ENCODE measurements at places on chromosomes 12 and 14.

- no peak overlapping the region for H3K27ac ChIP-seq
- H3K36me3 ChIP-seq: peaks cover 43% of the 10 kb centered on the region
- H3K27me3 ChIP-seq: no peaks in the 10 kb centered on the region
- H3K4me1 ChIP-seq: no peaks in the 10 kb centered on the region
- DNase-seq: peak; percentile 27
- H3K4me3 ChIP-seq: no peak overlapping the region
These were observed 67.2 kb downstream of the RIC8B start for GRCh38 chr12:106841510-106842302.

GRCh38 chr12:13318231-13319015 is 121.9 kb downstream of the EMP1 start:
- no peaks in the 10 kb centered on the region for H3K36me3 ChIP-seq
- no peak for DNase-seq
- no peak overlapping the region for H3K4me3 ChIP-seq
- H3K27me3 ChIP-seq: no peaks in the 10 kb centered on the region
- H3K4me1 ChIP-seq: no peaks in the 10 kb centered on the region
- H3K27ac ChIP-seq: no peak overlapping the region

GRCh38 chr12:49880756-49881414 is 22.8 kb downstream of the FAIM2 start:
- H3K27me3 ChIP-seq: no peaks in the 10 kb centered on the region
- H3K27ac ChIP-seq: no peak overlapping the region
- no peaks in the 10 kb centered on the region for H3K4me1 ChIP-seq
- no peaks in the 10 kb centered on the region for H3K36me3 ChIP-seq

DNA sequence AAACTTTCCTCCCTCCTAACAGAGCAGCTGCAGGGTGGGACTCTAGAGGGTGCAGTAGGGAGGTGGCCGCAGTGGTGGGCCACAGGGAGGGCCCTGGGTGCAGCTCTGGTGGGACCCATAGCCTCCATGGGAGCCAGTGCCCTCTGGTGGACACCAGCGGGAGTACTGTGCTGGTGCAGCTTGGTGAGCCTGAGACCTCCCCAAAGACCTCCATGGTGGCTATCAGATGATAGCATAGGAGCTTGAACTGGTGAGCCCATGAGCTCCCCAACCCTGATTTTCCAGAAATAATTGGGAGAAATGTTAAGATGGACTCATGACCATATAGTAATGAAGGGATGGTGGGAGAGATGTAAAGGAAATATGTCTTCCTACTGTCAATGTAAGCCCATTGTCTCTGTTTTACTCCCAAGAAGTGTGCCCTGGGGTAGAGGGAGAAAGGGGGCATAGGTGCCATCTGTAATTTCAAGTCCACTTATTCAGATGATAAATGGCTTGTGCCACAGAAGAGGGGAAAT is 98.7 kb downstream of the GAS2L3 start:
- H3K36me3 ChIP-seq: no peaks in the 10 kb centered on the region
- no peaks in the 10 kb centered on the region for H3K27me3 ChIP-seq
- no peak overlapping the region for H3K27ac ChIP-seq
- peak; percentile 47 for DNase-seq
- no peak overlapping the region for H3K4me3 ChIP-seq
- no peaks in the 10 kb centered on the region for H3K4me1 ChIP-seq

GRCh38 chr14:54548491-54548890 is 18.4 kb upstream of the SAMD4A start:
- H3K27ac ChIP-seq: no peak overlapping the region
- no peak overlapping the region for H3K4me3 ChIP-seq
- H3K27me3 ChIP-seq: no peaks in the 10 kb centered on the region
- H3K36me3 ChIP-seq: no peaks in the 10 kb centered on the region
- no peak for DNase-seq
- H3K4me1 ChIP-seq: no peaks in the 10 kb centered on the region

DNA sequence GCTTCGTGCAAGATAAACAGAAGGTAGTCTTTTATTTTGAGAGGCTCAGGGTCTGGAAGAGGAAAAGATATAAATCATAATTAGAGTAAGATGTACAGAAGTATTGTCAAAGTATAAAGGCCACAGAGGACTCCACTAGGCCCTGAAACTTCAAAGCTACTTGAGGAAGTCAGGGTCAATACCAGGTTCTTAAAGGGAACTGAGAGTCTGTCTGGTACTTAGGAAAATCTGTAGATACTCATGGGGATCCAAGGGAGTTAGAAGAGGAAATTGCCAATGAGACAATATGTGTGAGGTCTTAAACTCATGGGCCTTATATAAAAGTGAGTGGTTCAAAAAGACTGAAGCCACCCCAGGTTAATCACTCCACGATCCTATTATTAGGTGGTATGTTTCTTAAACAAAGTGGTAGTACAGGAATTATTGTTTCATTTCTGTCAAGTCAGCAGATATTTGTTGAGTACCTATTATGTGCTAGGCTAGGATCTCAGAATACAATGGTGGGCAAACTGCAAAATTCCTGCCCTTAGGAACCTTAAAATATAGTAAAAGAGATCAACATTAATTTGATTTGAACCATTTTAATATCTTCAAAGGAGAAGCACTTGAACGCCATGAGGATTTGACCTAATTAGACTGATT is 314.6 kb downstream of the ADAMTS20 start:
- H3K27me3 ChIP-seq: no peaks in the 10 kb centered on the region
- no peak overlapping the region for H3K27ac ChIP-seq
- DNase-seq: no peak
- H3K36me3 ChIP-seq: no peaks in the 10 kb centered on the region
- H3K4me1 ChIP-seq: no peaks in the 10 kb centered on the region

DNA sequence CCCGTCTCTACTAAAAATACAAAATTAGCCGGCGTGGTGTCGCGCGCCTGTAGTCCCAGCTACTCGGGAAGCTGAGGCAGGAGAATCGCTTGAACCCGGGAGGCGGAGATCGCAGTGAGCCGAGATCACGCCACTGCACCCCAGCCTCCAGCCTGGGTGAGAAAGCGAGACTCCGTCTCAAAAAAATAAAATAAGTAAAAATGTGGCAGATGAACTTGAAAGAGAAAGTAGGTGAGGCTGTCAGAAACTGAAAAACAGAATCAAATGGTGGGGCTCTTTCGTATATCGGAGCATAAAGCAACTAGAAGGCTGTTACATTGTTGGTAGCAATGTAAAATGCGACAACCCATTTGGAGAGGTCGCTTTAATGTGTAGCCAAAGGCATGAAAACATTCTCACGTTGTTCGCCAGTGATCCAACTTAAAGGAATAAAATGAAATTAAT is 767 bp upstream of the CCNT1 start:
- peaks cover 38% of the 10 kb centered on the region for H3K4me1 ChIP-seq
- no peaks in the 10 kb centered on the region for H3K27me3 ChIP-seq
- H3K27ac ChIP-seq: peak overlapping the region; percentile 76
- peak overlapping the region; percentile 40 for H3K4me3 ChIP-seq
- no peak for DNase-seq
- H3K36me3 ChIP-seq: peaks cover 34% of the 10 kb centered on the region

GRCh38 chr12:127667131-127667685 is 599.8 kb upstream of the TMEM132C start:
- H3K27me3 ChIP-seq: no peaks in the 10 kb centered on the region
- H3K27ac ChIP-seq: no peak overlapping the region
- H3K4me3 ChIP-seq: no peak overlapping the region

DNA sequence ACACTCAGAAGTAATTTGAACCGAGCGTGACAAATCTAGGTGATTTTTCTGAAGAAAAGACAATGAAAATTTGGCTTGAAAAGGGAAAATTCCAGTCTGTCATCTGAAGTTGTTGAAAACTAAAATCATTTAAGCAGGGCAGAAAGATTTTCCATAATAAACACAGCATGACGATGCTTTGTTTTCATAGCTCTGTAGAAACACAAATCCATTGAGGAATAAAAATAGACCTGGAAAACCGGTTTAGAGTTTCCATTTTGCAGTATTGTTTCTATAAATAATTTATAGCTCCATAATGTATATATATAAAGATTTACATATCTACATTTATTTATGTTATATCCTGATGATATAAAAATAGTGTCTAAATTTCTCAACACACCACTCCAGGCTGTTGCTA is 1918.5 kb upstream of the FLRT2 start:
- H3K36me3 ChIP-seq: no peaks in the 10 kb centered on the region
- no peak for DNase-seq
- no peaks in the 10 kb centered on the region for H3K27me3 ChIP-seq
- no peak overlapping the region for H3K4me3 ChIP-seq

DNA sequence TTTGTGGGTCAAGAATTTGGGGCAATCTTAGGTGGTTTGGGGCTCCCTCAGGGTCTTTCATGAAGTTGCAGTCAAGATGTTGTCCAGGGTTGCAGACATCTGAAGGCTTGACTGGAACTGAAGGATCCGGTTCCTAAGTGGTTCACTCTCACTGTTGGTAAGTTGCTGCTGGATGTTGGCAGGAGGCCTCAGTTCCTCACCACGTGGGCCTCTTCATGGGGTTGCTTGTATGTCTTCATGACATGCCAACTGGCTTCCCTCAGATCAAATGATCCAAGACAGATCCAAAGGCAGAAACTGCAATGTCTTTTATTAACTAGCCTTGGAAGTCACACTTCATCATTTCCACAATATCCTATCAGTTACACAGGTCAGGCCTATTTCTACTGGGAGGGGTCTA is 49.2 kb downstream of the ARF6 start:
- no peak overlapping the region for H3K27ac ChIP-seq
- no peak for DNase-seq
- H3K36me3 ChIP-seq: no peaks in the 10 kb centered on the region
- no peaks in the 10 kb centered on the region for H3K27me3 ChIP-seq
- H3K4me1 ChIP-seq: peaks cover 19% of the 10 kb centered on the region

DNA sequence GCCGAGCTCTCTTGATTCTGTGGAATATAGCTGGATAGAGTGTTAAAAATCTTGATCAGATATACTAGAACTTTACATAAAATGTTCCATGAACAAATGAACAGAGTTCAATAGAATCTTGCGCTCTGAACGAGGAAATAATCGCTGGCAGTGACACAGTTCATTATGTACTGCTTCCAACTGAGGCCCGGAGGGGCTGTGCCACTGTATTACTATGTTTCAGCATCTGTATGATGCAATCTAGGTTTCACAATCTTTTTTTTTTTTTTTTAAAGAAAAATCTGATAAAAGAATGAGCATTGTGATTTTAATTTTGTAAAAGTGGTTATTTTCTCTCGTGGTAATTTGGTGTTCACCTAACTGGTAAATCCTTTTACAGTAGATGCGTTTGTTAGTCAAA is 77.2 kb downstream of the FERMT2 start:
- H3K36me3 ChIP-seq: peaks cover 56% of the 10 kb centered on the region
- no peak overlapping the region for H3K27ac ChIP-seq
- H3K4me1 ChIP-seq: no peaks in the 10 kb centered on the region
- H3K27me3 ChIP-seq: no peaks in the 10 kb centered on the region
- no peak for DNase-seq
- no peak overlapping the region for H3K4me3 ChIP-seq

GRCh38 chr12:97323154-97323553 is 139.4 kb upstream of the RMST start:
- H3K27ac ChIP-seq: no peak overlapping the region
- H3K4me3 ChIP-seq: no peak overlapping the region
- no peaks in the 10 kb centered on the region for H3K27me3 ChIP-seq
- DNase-seq: no peak

GRCh38 chr12:53775478-53776145 is 23.8 kb upstream of the CISTR start:
- no peak overlapping the region for H3K4me3 ChIP-seq
- no peak overlapping the region for H3K27ac ChIP-seq
- H3K36me3 ChIP-seq: no peaks in the 10 kb centered on the region
- peaks cover 25% of the 10 kb centered on the region for H3K27me3 ChIP-seq
- no peaks in the 10 kb centered on the region for H3K4me1 ChIP-seq
- DNase-seq: no peak

GRCh38 chr14:100675699-100676684 is 50.7 kb upstream of the DLK1 start:
- DNase-seq: no peak
- no peak overlapping the region for H3K27ac ChIP-seq
- H3K4me1 ChIP-seq: no peaks in the 10 kb centered on the region

- H3K27ac ChIP-seq: no peak overlapping the region
- peaks cover 22% of the 10 kb centered on the region for H3K4me1 ChIP-seq
- no peaks in the 10 kb centered on the region for H3K27me3 ChIP-seq
- DNase-seq: no peak
These were observed 145.6 kb upstream of the SLC38A2 start for GRCh38 chr12:46518169-46518568.

GRCh38 chr14:98404811-98405210 is 867.2 kb downstream of the BCL11B start:
- H3K4me3 ChIP-seq: no peak overlapping the region
- H3K27ac ChIP-seq: peak overlapping the region; percentile 56

GRCh38 chr12:4743046-4743445 is 22.8 kb downstream of the GALNT8 start:
- peaks cover 21% of the 10 kb centered on the region for H3K27me3 ChIP-seq
- no peaks in the 10 kb centered on the region for H3K4me1 ChIP-seq
- no peak overlapping the region for H3K27ac ChIP-seq
- no peak overlapping the region for H3K4me3 ChIP-seq
- DNase-seq: no peak

DNA sequence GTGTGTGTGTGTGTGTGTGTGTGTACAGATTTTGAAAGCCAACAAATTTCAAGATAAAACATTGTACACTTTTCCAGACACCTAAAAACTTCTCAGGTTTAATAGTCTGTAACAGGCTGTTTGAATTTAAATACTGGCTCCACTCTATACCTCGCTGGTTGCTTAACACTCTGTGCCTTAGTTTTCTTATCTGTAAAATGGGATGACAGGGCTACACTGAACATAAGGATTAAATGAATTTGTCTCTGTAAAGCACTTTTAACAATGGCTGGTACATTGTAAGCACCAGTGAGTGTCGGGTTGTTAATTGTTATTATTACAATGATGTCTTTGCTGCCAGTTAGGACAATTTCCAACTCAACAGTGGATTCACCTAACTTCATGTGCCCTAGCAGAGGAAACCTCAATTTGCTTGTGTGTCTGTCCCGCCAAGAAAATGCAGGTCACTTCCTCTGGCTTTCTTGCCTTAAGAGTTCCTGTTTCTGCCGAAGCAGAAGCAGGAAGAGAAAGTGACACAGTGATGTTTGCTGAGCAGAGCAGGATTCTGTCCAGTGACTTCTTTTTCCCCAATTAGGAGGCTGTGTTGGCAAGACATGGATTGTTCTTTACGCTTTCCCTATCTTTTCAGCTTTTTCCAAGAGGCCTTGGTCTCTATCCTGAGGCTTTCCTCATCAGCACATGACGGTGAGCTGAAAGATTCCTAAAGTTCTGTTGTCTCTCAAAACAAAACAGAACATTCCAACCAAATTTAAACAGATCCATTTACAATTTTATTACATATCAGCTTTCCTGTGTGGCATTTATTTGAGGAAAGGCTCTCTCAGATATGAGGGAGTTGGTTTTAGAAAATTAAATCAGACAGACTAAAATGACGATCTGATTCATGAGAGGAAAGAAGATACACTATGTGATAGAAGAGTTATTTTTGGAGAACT is 154.1 kb upstream of the ATP2B1 start:
- peaks cover 21% of the 10 kb centered on the region for H3K4me1 ChIP-seq
- no peak overlapping the region for H3K4me3 ChIP-seq
- H3K27ac ChIP-seq: peak overlapping the region; percentile 50
- H3K27me3 ChIP-seq: no peaks in the 10 kb centered on the region
- peak; percentile 53 for DNase-seq
- H3K36me3 ChIP-seq: no peaks in the 10 kb centered on the region

- H3K4me1 ChIP-seq: peaks cover 30% of the 10 kb centered on the region
- no peaks in the 10 kb centered on the region for H3K27me3 ChIP-seq
- peaks cover 28% of the 10 kb centered on the region for H3K36me3 ChIP-seq
These were observed 745 bp downstream of the PCK2 start for GRCh38 chr14:24094841-24095270.
